ENCODE measurements at places on chromosomes 5 and 9. TPM values are rescaled to one million over a fixed set of nuclear protein-coding genes. Genes with fewer than 3 reads are reported as not detected.

F2RL2 gene
- total RNA-seq = 0.27 TPM

PDE8B gene
- total RNA-seq = 0.69 TPM

SPATA31A1 gene
- total RNA-seq = not detected

CCDC192 gene
- total RNA-seq = not detected

SGCD gene
- 76.9 TPM for total RNA-seq

PCDHGA1 gene
- total RNA-seq = 3.0 TPM

TMEM252 gene
- not detected for total RNA-seq

SMIM33 gene
- total RNA-seq = not detected

TUSC1 gene
- total RNA-seq = 13.1 TPM

- no peak for DNase-seq
These were observed 27.5 kb upstream of the HAND1 start for GRCh38 chr5:154505567-154505966.

DNA sequence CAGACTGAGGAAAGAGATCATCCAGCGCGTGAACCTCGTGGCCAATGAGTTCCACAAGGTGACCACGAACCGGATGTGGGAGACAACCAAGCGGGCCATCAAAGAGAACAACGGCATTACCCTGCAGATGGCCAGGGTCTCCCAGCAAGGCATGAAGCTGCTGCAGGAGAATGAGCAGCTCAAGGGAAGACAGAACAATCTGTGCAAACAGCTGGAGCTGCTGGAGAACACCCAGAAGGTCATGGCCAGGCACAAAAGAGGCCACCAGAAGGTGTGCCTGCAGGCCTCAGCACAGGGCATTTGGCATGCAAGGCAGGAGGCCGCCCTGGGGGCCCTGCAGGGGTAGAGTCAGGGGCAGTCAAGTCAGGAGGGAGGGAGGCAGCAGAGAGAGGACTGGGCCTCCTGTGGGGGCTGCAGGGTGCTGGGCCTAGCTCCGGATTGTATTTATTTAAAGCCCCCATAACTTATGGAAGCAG lies 4.2 kb downstream of the PTRH1 start:
- no peak for DNase-seq

DNA sequence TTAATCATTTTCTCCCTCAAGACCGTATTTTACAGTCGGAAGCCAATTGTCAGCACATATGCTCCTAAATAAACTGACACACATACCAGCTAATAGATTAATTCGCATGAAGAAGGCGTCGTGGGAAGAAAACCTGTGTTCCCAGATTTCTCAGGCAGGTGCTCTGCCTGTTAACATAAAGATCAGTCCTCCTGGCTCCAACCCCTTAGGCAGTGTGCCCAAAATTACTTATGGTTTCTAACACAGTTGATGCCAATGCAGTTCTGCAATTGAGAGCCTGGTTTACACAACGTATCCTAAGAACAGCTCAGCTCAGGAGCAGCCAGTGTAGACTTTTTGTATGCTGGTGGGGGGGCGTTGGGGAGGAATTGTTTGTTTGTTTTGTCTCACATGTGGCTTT lies 208.3 kb downstream of the ENC1 start:
- no peak for DNase-seq

DNA sequence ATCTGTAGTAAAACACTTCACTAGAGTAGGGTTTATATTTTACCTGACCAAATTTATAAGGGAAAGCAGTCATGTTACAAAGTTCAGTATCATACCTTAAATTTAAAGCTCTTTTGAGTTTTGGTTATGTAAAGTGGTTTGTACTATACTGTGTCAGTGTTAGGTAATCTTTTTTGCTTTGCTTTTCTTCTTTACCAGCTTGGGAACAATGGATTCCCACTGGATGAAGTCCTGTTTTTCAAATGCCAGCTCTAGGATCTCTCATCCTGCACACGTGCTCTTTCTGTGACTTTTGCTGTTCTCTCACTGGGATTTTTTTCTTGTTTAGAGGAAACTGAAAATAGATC lies 15.9 kb downstream of the CYSTM1 start:
- DNase-seq = no peak

DNA sequence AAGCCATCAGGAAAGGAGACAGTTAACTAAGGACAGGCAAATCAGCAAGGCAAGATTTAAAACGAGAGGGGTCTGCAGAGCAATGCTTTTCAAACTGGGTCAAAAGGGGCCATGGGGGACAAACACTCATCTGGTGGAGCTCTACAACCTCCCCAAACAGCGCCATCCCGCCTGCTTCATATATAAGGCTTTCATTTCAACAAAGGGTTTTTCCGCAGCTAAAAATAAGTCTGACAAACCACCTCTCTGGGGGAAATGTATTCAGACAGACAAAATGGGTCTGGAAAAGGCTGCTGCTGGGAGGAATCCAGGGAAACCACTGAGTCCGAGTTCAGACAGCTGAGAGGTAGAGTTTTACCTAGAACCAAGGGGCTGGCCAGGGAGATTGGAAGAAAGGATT lies 8.3 kb upstream of the SEPTIN8 start:
- no peak for DNase-seq

- DNase-seq = no peak
These were observed 159.3 kb downstream of the GABBR2 start for GRCh38 chr9:98549401-98549800.

DNA sequence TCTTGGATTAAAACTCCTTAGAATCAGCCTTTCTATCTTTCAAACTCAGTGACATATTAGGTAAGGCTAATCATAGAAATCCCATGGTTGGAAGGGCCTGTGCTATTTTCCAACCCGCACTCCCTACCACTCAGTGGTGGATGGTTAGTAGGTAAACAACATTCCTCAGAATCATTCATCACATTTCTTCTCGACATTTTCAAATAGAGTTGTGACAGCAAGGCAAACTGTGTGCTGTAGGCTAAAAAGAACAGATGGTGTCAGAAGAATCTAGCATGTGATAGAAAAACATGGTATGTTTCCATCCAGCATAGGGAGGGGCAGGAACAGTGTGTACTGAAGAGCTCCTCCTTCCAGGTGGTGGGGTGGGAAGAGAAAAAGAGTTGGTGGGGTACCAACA lies 227.3 kb upstream of the NMUR2 start:
- no peak for DNase-seq

- no peak for DNase-seq
These were observed 288.9 kb downstream of the TRPM3 start for GRCh38 chr9:70832492-70832891.

DNA sequence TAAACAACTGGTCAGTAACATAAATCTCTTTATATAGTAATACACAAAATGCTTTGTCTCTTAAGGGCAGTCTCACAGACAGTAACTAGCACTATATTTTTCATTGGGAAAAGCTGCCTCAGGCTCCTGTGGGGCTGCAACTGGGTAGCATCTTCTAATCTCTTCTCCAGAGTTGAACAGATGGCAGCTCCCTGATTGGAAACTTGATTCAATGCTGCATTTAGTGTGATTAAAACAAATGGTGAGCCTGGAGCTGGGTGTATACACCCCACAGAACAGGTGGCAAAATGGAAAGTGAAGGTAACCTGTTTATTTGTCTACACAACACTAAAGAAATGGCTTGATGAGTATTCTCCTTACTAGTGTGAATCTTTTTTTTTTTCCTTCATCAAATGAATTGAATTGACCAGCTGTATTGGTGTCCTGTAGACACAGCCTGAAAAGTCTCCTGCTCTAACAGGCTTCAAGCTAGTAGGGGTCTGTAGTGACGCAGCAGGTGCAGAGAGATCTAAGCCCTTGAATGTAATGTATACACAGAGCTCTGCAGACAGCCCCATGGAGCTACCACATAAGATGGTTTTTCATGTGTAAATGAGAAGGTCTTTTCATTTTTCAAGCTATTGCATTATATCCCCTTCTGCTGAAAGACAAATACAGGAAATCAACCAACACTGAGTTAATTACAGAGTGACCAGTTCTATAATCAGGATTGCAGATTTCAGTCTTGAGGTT lies 43.3 kb downstream of the IZUMO3 start:
- DNase-seq = no peak

- no peak for DNase-seq
These were observed 821.8 kb upstream of the DMAC1 start for GRCh38 chr9:8621416-8621815.

- no peak for DNase-seq
These were observed 270.7 kb downstream of the PDE4D start for GRCh38 chr5:59622848-59623247.

- no peak for DNase-seq
These were observed 20.5 kb upstream of the SHB start for GRCh38 chr9:38089387-38090165.

DNA sequence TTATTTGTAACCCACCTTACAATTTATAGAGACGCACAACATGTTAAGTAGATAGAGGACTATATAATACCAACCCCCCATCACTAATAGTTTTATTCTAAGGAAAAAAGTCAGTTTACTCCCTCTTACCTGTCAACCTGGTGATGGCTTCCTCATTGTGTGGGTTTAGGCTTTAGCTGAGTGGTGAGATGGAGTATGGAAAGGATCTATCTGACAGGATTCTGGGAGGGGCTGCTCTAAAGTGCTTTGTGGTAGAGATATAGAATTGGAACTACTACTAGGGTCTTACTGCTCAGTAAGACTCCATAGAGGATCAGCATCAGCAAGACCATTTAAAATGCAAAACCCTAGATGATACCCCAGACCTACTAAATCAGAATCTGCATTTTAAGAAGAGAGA lies 82.1 kb upstream of the IFNE start:
- DNase-seq = no peak

DNA sequence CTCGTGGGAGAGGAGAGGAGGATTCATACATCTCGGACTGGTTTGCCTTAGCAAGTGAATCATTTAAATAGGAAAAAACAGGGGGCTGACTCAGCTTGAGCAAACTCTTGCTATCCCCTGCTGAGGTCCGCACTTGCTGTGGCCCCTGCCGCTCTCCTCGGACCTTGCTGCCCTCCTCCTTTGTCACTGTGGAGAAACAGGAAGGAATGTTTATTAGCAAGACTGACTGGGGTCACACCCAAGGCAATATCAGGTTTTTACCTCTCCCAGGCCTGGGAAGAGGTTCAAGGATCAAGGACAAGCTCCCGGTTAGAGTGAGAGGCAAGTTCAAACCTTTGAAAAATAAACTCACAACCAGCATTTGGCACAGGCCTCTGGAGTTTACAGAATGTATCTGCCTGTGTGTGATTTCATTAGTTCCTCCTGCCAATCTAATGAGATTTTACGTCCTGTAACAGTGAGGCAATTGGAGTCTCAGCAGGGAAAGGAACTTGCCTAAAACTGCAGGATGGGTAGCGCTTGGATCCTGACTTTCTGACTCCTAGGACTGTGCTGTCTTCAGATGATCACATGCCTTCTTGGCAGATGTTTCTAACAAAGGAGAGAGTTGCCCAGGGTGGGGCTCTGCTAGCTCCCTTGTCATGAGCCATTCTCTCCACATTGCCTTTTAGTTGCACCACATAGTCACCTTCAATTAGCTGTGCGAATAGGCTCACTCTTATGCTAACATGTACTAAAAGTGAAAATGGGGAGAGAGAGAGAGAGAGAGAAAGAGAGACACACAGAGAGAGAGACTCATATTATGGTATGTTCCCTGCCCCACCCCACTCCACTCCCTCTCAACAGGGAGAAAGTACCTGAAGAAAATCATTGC lies 108.6 kb upstream of the CDKN2B start:
- no peak for DNase-seq

- no peak for DNase-seq
These were observed 111.7 kb downstream of the ESM1 start for GRCh38 chr5:54873691-54874090.

GRCh38 chr9:6355728-6356127 lies 27.6 kb downstream of the TPD52L3 start:
- DNase-seq = no peak

GRCh38 chr5:133489632-133490031 lies 122.7 kb downstream of the FSTL4 start:
- no peak for DNase-seq

DNA sequence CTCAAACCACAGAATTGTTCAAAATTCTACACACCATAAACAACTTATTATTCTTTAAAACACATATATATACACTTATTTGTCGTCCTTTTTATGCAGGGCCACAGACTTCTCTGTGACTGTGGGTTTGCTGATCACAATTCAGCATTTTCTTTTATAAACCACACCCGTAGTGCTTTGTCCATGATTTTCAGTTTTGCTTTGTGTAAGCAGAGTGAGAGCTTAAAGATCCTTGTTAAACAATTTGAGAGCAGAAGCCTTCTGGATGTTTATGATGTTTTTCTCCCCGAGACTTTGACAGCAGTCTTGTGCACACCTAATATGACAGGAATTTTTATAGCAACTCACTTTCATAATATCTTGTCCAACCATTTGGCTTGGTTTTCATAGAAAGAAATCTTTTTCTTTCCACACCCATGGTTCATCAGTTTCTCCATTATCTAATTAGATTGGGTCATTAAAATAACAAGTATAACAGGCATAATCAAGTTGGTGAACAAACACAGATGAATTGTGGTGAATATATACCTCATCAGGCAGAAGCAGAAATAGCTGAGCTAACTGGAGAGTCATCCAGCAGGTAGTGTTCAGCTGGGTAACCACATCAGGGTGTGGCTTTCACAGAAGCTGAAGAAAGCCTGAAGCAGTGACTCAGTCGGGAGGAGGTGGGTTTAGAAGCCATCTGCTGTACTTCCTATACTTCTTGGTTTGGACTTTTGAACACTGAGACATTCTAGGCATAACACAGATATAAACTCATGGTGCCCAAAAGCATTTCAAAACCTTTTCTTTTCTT lies 232.8 kb downstream of the DOCK8 start:
- no peak for DNase-seq

GRCh38 chr9:95007226-95007869 lies 280.8 kb downstream of the AOPEP start:
- DNase-seq = no peak

GRCh38 chr5:56350597-56351170 lies 117.6 kb upstream of the ANKRD55 start:
- DNase-seq = peak; percentile 76

DNA sequence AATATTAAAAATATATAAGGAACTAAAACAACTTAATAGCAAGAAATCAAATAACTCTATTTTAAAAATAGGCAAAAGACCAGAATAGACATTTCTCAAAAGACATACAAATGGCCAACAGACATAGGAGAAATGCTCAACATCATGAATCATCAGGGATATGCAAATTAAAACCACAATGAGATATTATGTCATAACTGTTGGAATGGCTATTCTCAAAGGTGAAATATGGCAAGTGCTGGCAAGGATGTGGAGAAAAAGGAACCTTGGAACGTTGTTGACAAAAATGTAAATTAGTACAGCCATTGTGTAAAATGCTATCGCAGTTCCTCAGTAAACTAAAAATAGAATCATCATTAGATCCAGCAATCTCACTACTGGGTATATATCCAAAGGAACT lies 468.5 kb downstream of the NFIB start:
- no peak for DNase-seq
